ENCODE measurements at places on chromosomes 2 and 18.

DNA sequence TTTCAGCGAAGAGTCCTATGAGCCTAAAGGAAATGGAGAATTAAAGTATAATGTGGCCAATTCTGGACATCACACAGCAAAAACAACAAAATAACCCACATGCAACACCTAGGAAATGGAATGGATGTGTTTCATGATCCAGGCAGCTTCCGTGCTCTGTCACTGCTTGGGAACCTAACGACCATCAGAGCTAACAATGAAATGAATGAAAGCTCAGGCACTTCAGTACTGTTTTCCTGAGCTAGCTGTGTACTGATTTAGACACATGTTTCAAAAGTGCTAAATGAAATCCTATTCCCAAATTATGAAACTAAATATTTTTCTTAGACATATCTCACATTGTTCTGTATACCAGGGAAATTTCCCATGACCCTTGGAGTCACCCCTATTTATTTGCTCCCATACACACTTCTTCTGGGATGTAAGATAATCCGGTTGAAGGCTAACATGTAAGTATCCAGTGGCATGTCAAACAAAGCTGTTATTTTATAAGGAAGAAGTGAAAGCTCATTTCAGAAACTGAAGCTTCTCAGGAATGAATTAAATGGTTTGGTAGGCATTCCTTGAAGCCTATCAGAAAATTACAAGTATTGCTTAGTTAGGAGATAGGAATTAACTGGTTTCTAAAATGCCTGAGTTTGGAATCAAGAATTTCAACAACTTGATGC, 108.5 kb upstream of the RND3 start:
- DNase-seq: no peak

DNA sequence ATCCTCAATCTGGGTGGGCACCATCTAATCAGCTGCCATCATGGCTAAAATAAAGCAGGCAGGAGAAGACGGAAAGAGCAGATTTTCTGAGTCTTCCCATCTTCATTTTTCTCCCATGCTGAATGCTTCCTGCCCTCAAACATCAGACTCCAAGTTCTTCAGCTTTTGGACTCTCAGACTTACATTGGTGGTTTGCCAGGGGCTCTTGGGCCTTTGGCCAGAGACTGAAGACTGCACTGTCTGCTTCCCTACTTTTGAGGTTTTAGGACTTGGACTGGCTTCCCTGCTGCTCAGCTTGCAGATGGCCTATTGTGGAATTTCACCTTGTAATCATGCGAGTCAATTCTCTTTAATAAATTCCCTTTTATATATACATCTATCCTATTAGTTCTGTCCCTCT, 36.6 kb downstream of the DIPK1C start:
- DNase-seq: no peak

DNA sequence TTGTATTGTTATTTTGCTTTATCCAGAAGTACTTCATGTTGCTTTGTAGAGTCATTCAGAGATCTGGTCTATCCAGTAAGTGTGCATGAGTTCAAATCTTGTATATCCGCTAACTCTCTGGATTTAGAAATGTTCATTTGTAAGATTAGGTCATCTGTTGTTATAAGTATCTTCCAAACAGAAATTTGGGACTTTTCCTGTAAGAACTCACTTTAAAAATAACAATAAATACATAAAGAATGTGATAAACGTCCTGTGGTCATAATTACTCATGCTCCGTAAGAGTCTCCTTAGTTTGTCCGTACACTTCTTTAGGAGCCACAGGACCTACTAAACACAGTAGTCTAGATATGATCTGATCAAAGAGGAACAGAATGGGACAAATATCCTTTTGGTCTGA, 699.9 kb upstream of the SLC8A1 start:
- no peak for DNase-seq

GRCh38 chr2:220219371-220219770, 591.9 kb downstream of the SLC4A3 start:
- DNase-seq: no peak

GRCh38 chr2:88967844-88968243, 276.4 kb downstream of the RPIA start:
- no peak for DNase-seq

GRCh38 chr2:40256649-40257048, 195.2 kb downstream of the SLC8A1 start:
- no peak for DNase-seq

DNA sequence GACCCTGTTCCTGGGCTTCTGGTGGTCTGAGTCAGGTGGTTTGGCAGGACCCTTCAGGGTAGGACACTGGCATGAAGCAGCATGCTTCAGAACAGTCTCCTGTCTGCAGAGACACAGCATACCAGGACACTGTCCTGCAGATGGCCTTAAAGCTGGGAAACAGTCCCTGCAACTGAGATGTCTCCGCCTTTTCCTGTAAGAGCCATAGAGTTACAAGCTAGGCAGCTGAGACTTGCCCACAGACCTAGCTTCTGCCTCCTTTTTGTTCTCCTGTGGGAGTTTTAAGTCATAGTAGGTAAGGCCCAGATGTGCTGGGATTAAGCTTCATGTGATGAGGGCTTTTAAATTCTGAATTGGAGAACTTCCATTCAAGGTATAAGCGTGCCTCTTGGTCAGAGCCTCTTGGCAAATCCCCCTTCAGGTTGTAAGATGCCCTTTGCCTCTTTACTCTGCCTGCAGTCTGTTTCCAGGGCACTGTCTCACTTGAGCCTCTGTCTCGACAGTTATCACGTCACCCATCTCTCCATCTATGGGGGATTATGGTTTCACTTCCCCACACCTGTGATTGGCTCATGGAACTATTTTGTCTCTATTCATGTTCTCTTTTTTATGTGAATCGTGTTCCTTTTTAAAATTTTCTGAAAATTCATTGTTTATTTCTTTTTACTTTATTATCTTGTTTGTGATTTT, 51.8 kb downstream of the COA5 start:
- no peak for DNase-seq

DNA sequence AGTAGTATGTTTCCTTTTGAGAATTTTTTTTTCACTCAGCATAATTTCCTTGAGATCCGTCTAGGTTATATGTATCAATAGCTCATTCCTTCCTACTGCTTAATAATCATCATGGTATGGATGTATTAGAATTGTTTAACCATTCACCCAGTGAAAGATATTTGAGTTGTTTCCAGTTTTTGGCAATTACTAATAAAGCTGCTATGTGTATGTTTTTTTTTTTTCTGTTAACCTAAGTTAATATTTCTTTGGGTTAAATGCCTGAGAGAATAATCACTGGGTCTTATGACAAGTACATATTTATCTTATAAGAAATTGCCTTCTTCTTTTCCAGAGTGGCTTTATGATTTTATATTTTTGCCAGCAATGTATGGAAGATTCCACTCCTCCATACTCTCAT, 96.4 kb upstream of the ST6GAL2 start:
- DNase-seq: no peak

GRCh38 chr2:237509151-237509550, 22.1 kb downstream of the MLPH start:
- no peak for DNase-seq

GRCh38 chr2:98020992-98021713, 25.4 kb upstream of the TMEM131 start:
- DNase-seq: no peak

- DNase-seq: no peak
Measured at GRCh38 chr2:176848844-176849243, 363.8 kb upstream of the HNRNPA3 start.

DNA sequence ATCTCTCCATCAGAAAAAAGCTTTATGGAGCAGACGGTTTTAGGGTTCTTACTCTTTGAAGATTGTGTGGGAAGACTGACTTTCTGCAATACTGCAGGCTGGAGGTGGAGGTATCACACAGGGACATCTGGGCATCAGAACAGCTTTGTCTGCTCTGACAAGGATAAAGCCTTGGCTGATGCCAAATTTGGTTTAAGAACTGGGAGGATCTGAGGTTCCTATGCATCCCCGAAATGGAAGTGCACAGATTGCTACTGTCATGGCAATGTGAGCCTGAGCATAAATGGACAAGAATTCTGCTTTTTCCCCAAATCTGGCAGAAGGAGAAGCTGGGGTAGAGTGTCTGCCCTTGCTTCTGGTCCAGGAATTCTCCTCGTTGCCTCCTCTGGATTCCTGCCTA, 424.3 kb downstream of the SLC4A3 start:
- no peak for DNase-seq

- no peak for DNase-seq
Measured at GRCh38 chr2:10476723-10477442, 28.8 kb upstream of the ODC1 start.

DNA sequence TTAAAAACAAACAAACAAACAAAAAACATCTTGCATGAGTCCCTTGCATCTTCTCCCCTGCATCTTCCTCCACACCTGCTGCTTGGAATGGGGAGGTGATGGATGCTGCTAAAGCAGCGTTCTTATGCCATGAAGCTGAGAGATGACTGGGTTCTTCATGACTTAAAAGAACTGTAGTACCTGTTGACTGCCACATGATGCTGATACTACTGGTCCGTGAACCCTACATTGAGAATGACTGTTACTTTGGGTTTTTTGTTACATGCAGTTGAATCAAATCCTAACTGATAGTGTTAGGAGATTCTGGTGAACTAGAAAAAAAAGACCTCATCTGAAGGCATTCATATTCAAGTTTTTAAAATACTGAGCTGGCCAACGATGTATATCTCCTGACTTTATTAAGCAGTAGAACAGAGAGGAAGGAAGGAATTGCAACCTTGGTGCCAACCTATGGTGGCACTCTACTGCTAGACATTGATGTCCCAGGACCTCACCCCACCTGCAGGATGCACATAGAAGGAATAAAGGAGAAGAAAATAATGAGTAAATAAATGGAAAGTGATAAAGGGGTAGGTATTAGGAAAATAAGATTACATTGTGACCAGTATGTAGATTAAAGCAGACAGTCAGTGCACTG, 63.2 kb upstream of the SPAG16 start:
- no peak for DNase-seq

DNA sequence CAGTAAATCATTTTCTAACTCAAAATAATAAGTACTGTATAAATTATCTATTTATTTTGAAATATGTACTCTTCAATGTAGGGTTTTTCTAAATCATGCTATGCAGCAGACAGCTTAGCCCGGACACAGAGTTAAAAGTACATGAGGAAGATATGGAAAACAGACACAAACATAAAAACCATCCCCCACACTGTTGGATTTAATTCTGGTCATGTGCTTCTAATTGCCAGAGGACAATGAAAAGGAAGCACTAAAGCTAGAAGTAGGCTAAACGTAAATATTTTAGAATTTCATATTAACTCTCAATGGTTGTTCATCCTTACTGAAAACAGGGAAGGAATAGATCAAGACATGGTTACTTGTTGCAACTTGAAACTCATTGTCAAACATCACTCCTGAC, 420.7 kb downstream of the ERBB4 start:
- DNase-seq: no peak

DNA sequence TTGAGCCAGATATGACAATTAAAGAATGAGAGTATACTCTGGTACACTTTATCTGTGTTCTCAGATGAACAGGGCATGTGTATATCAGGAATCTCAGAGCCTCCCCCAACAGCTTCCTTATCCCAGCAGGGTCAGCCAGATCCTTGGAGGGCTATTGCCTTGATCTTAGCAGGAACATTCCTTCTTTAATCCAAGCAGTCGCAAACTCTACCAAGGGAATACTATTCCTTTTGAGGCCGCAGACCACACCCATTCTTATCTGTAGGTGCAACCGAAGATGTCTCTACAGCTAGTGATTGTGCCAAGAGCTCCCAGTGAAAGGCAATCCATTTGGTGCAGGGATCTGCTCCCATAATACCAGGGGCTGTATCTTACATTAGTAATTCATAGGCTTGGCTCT, 118.3 kb upstream of the DOK6 start:
- no peak for DNase-seq

GRCh38 chr18:35451032-35451431, 46.7 kb downstream of the INO80C start:
- no peak for DNase-seq

DNA sequence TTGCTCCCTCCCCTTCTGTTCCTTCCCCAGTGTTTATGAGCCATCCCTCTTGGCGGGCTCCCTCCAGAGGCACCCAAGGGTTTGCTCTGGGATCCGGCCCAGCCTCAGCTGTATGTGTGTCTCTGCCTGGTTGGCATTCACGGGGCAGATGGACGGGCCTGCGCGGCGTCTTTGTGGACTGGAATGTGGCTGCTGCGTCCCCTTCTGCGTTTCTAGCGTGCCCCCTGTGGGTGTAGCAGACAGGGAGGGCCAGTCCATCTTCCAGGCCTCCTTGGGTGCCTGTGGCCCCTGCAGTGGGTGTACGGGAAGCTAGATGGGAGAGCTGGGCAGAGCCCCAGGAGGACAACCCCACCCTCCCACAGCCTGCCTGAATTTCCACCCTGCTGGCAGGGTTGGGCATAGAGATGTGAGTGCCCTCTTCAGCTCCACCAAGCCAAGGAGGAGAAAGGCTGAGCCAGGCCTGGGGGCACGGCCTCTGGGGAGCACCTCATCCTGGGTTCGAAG, 15.7 kb downstream of the GPC1 start:
- DNase-seq: no peak

DNA sequence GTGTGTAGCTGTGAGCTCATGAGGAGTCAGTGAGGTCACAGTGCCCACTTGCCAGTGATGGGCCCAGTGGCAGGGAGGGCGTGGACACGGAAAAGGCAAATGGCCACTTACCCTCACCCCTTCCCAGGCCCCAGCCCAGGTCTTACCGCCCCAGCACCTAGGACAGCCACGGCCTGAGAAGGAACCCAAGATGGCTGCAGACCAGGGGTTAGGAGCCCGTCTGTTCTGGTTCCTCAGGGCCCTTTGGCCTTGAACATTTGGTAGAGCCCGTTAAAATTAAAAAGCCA, 74.1 kb downstream of the EMX1 start:
- DNase-seq: no peak

- DNase-seq: no peak
Measured at GRCh38 chr2:147913701-147914480, 69.1 kb downstream of the ACVR2A start.

DNA sequence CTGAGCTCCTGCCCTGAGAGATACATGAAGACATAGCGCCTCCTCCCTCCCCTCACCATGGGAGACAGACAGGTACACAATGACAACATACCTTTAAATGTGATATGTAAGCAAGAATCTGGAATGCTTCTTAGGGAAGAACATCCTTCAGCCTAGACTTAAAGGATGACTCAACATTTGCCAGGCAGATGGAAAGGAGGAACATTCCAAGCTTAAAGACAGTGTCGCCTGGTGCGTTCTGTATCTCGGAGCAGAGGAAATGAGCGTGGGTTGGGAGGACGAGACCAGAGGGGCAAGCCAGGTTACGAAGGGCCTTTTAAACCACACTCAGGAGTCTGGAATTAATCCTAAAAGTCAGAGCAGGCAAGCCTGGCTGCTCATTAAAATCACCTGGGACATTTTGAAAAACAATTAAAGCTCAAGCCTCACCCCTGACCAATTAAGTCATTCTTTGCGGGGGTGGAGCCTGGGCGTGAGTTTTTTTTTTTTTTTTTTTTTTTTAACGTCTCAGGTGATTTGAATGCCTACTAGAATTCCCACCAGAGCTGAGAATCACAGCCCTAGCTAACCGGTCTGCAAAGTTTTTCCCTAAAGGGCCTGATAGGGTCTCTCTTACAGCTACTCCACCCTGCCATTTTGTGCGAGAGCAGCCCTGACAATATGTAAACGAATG, 131.2 kb upstream of the SEC11C start:
- no peak for DNase-seq

- DNase-seq: no peak
Measured at GRCh38 chr2:239913636-239914417, 111.3 kb downstream of the NDUFA10 start.
